ENCODE measurements at places on chromosomes 12 and 14.

DNA sequence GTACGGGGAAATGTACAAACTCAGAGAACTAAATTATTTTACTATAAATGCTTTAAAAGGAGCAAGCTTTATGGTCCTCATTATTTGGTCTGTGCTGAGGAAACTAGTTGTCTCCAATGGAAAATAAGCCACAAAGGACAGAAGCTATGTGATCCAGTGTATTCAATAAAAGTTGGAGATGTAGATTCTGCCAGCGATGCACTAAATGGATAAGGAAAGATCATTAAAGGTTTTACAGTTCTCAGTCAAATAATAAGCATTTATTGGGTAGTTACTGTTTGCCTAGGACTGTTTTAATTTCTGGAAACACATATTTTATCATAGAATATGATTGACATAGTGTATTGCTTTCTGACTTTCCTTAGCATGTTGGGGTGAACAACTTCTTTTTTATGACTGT is 458.9 kb upstream of the STXBP6 start:
- DNase-seq, result no peak

DNA sequence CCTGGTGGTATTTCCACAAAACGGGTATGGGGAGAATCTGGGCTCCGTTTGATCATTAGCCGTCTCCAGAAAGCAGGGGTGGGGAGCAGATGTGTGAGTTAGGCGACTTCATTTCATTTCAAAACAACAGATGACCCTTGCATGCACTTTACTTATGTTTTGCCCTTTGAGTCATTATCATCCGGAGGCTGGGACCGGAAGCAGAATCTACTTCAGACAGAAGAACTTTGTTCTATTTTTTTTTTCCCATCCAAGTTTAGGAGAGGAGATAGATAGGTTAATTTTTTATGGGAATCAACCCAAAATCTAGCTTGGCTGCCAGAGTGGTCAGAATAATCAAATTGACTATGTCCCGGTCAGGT is 31.3 kb upstream of the CMAS start:
- no peak for DNase-seq

DNA sequence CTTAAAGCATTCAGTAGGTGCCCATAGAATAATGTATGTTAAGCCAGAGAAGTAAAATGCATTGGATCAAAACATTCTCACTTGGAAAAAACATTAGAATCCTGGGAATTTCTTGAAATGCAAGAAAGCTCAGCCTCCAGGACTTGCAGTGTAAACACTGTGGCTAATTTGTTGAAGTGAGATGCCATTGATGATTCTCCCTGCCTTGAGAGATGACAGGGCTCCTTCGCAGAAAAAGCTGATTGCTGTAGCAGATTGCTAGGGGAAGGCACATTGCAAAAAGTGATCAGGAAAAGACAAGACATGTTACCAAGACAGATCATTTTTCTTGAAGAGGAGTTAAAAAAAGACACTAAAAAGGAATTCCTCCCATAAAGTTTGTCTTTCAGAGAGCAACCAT is 204.2 kb upstream of the HMGA2 start:
- no peak for DNase-seq

GRCh38 chr14:51444353-51445000 is 204.4 kb downstream of the TMX1 start:
- no peak for DNase-seq

DNA sequence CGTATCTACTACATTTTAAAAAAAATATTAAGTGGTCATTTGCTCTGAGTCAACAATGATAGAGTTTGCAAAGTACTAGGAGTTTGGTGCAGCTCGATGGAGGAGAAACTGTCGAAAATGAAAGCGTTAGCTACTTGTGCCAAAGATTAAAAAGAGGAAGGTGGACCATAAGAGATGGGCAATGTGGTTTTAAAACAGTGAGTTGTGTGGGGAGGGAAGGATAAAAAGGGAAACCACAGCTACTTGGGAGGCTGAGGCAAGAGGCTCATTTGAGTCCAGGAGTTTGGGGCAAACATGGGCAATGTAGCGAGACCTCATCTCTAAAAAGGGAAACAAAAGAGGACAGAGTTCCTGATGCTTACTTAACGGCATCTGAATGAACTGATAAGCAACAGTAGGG is 18.2 kb upstream of the STRAP start:
- no peak for DNase-seq

GRCh38 chr14:66916421-66916820 is 272.8 kb upstream of the GARIN2 start:
- DNase-seq, result no peak

- no peak for DNase-seq
Measured at GRCh38 chr12:52916216-52916615, 11.3 kb upstream of the KRT8 start.

GRCh38 chr12:71371122-71371521 is 68.5 kb upstream of the LGR5 start:
- no peak for DNase-seq

GRCh38 chr14:33646692-33647260 is 304.1 kb downstream of the EGLN3 start:
- no peak for DNase-seq

- peak; percentile 27 for DNase-seq
Measured at GRCh38 chr14:31090883-31091764, 64.9 kb upstream of the STRN3 start.

DNA sequence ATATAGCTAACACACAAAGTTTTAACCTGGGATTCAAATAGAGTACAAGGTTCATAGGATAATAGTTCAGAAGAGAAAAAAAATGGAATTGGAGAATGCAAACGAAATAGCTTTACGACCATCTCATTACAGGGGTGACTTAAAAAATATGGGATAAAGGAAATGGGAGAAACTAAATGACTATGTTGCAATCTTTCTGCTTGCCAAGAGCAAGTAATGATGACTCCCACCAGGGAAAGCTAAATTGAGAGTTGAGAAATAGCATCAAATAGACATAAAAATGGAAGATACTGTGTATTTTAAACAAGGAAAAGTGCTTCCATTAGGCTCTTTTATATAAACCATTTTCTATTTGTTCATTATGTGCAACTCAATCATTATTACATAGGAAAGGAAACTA is 155.7 kb upstream of the ATXN7L3B start:
- DNase-seq, result no peak

DNA sequence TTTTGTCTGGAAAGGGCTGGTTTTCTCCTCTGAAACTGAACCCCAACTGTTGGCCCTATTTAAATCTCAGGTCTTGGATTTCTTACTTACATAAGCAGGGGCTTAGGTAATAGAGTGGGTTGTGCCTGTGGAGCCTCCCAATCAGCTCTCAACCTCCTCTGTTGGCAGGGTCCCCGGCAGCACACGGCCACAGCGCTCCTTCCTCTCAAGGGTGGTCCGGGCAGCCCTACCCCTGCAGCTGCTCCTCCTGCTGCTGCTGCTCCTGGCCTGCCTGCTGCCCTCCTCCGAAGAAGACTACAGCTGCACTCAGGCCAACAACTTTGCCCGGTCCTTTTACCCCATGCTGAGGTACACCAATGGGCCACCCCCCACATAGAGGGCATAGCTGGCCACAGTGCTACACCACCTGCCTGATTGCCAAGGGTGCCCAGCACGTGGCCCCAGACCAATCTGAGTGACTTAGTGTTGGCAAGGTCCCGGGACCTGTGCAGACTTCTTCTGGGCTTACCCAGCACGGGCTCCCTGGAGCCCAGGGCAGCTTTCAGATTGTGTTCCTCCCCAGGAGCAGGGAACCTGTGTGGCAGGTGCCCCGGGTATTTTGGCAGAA is 68.9 kb downstream of the ESR2 start:
- DNase-seq, result no peak

DNA sequence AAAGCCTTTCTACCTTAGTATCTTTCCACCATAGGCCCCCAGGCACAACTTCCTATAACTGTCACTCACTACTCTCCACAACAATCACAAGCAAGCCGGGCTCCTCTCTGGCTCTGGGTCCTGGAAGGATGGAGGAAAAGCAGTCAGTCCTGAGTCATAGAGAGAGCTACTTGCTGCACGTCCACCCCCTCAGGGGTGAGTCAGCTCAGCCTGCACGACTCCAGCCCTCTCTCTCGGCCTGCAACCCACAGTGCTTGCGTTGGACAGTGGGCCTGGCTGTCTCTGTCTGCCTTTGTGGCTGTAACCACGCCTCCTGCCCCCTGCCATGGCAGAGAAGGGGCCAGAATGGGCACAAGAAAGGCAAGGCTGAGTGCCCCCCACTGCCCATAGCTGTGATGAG is 154.1 kb upstream of the FKBP4 start:
- peak; percentile 71 for DNase-seq

DNA sequence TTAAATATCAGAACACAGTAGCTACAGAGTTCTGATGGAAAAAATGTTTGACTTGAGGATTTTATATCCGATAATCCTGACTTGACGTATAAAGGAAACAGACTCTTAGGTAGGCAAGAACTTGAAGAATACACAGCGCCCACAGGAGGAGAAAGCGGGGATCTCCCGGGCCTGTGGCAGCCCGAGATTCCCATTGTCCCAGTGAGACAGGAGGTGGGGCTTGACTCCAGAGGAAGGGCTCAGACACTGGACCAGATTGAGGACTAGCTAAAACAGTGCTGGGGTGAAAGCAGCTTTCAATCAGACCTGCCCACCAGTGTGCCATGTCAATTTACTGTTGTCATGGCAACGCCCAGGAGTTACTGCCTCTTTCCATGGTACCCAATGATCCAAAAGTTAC is 51.1 kb upstream of the C14orf180 start:
- DNase-seq, result no peak

DNA sequence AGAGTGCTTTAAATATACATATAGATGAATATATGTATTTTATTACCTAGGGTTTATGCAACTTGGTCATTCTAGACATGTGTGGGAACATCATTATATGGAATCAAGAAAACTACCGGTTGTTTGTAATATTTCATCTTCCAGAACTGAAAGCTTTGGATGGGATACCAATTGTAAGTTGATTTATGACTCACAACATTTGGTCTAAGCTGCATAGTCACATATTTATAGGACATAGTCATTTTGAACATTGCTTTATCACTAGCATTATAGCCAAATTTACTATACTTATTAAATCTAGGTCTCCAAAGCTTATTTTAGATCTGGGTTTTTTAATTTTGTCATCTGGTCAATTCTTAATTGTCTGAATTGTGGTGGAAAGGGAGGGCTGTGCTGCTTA is 83.7 kb upstream of the PCNX4 start:
- DNase-seq, result no peak

- peak; percentile 95 for DNase-seq
Measured at GRCh38 chr12:121795034-121795968, 1.8 kb upstream of the RHOF start.

- DNase-seq, result no peak
Measured at GRCh38 chr14:102283631-102284129, 21.3 kb downstream of the MOK start.

DNA sequence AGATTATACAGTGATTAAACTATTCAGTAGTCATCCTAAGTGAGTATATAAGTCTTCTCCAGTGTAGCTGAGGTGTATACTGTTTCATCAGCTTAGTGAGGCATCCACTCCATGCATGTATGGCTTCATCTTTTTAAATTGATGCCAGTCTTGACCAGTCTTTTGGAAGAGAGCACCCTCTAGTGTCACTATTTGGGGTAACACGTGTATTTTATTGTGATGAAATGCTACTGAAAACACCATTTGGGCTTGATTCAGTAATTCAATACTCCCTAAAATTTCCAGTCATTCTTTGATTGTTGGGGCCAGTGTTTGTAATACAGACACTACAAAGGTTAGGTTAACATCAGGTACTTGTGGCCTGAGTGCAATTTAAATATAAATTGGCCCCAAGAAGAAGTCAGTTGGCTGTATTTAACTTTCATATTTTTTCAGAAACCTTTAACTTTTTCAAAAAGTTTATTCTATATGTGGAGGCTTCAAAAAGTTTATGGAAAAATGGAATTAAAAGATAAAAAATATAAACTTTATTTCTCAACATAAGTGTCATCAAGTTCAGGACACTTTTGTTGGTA is 35.3 kb downstream of the MIPOL1 start:
- no peak for DNase-seq
